NCI-H2081 (cell line): ENCODE measurements at places on chromosomes 1 and 21.

- DNase-seq, result no peak
Measured at GRCh38 chr1:57597036-57597435, 173.2 kb upstream of the DAB1 start.

DNA sequence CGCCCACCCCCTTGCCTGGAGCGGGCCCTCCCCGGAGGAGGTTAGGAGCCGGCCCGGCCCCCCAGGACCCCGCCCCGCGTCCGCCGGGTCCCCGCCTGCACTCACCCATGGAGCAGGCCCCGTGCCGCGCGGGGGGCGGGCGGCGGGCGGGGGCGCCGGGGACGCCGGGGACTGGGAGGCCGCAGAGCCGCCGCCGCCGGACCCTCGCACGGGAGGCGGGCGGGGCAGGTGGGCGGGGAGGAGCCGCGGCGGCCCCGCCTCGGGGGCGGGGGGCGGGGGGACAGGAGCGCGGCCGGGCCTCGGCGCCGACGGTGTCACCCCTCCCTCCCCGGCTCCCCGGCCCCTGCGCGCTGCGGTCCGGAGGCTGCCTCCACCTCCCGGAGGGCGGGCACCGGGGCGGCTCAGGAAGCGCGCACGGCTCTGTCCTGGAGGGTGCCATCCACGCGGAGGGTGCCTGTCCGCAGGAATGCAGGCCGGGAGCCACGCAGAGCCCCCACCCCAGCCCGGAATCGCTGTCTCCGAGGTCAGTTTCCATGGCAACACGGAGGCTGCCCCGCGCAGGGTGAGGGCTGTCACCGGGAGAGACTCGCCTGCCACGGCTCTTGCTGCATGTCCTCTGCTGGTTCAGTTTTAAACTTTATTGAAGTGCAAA, 5.9 kb upstream of the PLEKHG5 start:
- peak; percentile 58 for DNase-seq

DNA sequence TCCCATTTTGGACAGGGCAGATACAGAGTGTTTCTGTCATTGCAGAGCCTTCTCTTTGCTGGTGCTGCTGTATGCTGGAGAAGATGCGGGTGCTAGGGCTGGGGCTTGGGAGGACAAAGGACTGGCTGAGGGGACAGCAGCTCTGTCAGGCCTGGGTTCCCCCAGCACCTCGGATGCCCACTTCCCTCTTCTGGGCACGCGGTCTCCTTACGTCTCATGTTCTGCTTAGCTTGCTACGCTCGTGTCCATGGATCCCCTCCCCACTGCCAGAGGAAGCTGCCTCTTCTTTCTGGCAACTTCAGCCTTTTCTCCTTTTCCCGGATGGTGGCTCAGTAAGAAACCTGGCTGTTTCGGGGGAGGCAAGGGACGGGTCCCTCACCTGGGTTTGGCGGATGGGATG, 75.7 kb downstream of the ARHGEF10L start:
- no peak for DNase-seq

DNA sequence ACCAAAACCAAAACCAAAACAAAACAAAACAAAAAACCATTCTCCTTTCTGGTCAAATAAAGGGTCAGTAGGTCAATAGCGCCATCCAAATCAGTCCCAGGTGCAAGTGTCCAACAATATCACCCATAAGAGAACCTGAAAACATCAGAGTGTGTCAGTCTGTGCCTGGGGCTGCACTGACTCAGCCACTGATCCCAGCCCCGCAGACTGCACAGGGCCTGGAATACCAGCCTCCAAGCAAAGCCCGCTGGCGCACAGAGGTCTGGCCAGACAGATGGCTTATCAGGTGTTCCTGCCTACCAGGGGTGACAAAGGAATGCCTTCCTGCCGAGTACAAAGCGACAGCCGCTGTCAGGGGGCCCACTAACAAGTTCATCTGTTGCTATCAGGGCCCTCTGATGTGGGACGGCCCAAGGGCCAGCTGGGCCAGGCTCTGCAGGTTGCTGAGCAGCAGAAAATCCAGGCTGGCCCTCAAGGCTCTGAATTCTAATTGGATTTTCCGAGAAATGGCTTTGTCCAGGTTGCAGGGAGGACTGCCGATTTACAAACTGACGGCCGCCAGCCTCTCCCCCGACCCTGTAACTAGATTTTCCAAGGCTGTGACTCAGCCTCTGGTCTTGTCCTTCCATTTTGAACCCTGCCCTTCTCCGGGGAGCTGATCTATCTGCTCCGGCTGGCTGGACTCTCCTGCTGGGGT, 13.7 kb upstream of the TMEM51 start:
- DNase-seq, result no peak

DNA sequence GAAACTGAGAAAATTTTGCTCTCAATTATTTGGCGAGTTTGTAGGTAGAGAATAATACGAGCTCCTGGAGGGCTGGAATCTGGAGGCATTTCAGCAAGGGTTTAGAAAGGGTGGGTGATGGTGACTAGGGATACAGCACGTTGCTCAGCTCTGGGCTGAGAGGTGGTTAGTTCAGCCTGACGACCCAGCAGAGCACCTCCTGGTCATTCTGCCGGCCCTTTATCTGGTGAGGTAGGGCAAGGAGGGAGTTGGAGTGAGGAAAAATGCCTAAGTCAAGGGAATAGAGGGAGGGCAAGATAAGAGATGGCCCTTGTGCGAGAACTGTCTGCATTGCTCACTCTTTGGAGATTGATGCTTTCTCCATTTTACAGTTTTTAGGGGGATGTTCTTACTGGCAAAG, 19.1 kb downstream of the GALNT2 start:
- DNase-seq, result no peak

DNA sequence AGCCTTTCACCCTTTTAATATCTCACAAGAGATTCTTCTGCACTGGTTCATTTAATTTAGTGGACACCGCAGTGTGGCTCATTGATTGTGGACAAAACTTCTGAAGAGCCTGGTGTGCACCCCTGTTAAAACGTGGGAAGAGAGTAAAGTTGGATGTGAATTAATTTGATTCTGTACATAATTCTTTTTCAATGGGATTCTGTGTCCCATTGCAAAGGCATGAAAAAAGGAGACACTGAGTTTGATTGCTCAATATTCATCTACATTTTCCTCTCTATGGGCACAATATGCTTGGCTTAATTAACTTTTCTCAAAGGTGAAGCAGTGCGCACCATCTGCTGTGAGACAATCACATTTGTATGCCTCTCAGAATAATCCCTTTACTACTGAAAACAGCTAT, 95.1 kb downstream of the BARHL2 start:
- DNase-seq, result no peak
